Stimulated activated CD4-positive, alpha-beta T cell treated with anti-CD3 and anti-CD28 coated beads, Interleukin-15, amount 100 ng/mL, for 48 hours (primary cell): ENCODE measurements at places on chromosomes 11 and 22.

GRCh38 chr22:48849219-48849912 is 978.3 kb downstream of the BRD1 start:
- DNase-seq: no peak

DNA sequence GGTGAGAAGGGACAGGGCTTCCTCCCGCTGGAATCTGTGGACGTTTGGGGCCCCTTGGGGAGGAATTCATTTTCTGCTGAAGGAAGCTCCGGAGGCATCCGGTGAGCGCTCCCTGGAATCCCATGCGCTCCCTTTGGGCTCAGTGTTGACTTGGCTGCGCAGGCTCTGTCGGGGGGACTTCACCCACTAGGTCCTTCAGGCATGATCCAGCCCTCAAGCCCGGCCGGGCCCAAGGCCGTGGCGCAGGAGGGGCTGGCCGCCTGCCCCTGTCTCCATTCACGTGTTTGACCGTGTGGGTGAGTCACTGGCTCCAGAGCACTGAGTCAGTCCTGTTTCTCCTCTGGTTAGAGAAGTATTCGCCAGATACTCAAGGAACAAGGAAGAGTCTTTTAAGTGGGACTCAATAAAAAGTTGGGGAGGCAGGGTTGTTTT is 1.4 kb downstream of the CTTN start:
- no peak for DNase-seq

- no peak for DNase-seq
These were observed 58.5 kb downstream of the TNRC6B start for GRCh38 chr22:40236131-40236665.

DNA sequence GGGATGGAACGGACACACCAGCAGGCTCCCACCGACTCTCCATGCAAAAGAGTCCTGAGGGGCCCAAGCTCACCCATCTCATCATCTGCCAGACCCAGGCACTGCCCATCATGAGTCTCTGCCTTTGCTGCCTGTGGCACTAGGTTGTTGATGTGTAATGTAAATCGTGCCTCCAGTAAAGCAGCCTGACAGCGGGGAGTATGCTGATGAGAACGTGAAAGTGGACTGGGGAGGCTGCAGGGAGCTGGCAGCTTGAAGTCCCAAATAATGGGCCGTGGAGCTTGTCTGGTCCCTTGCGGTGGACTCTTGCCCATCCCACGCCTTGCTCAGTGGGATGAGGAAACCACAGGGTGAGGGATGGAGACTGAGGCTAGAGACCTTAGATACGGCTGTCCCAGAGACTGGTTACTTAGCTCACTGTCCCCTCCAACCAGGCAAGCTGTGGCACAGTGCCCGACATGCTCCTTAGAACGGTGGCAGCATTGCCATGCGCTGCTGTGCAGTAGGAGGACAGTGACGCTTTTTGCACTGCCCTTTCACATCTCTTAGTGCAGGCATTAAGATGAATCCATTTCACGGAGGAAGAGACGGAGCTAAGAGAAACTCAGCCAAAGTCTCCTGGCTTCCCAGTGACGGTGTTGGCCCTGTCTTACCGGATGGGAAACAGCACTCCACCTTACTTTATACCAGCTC is 39.6 kb upstream of the PLET1 start:
- no peak for DNase-seq

- DNase-seq: no peak
These were observed 285.9 kb downstream of the TBC1D22A start for GRCh38 chr22:47048123-47049077.
